ENCODE measurements at places on chromosomes 5 and 9.

GRCh38 chr5:149320791-149321330 lies 24.4 kb upstream of the GRPEL2 start:
- no peak for DNase-seq

DNA sequence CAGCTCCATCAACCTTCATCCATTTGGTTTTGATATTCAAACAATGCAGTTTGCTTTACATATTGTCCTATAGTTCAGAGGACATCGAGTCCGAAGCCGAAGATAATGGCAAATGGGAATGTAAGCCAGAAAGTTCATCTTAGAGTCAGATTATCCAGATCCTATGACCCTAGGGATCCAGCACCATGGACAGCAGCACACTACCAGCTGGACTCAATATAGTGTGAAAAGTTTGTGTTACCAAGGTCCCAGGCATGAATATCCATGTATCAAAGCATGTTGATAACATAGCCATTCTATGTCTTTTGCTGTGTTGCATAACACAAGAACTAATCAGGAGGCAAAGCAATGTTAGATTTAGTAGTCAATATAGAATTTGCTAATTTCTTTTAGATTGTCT lies 46.3 kb downstream of the FSTL4 start:
- DNase-seq = no peak

GRCh38 chr9:27808864-27809263 lies 235.6 kb upstream of the C9orf72 start:
- no peak for DNase-seq

DNA sequence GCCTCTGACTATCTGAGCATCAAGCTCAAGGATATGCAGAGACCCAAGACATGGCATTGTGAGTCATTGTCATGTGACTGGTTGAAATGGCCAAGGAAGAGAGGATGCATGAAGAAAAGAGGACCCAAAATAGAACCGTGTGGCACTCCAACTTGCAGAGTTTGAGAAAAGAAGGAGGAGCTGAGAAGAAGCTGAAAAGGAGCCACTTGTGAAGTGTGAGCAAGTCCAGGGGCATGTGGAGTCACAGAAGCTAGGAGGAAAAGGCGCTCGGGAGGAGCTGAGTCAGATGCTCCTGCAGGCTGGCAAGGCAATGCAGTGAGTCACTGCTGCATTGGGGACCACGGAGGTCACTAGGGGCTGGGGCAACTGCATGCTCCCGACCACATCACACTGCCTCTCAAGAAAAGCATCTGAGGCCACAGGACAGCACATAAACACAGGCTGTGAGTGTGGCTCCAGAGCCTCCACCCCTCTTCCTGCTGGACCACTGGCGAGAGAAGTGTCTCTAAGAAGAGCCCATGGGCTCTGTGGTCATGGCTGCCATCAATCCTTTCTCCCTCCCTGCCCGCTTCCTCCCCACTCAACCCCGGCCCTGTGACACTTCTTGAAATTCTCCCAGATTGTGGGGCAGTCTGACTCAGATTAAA lies 197.6 kb downstream of the DRD1 start:
- no peak for DNase-seq

DNA sequence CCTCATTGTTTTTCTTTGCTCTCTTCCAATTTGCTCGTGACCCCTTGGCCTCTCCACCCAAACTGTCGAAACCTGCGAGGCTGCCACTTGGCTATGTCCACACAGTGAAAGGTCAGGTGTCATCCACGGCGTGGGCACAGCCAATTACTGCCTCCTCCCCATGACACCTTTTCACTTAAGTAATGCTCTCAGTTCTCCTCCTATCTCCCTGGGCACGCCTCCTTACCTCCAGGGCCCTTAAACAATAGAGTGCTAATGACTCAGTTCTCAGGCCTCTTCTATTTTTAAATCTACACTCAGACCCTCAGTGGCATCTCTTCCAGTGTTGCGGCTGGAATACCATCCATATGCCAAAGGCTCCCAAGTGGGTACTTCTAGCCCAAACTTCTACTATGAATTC lies 256.8 kb downstream of the ROR2 start:
- DNase-seq = no peak

DNA sequence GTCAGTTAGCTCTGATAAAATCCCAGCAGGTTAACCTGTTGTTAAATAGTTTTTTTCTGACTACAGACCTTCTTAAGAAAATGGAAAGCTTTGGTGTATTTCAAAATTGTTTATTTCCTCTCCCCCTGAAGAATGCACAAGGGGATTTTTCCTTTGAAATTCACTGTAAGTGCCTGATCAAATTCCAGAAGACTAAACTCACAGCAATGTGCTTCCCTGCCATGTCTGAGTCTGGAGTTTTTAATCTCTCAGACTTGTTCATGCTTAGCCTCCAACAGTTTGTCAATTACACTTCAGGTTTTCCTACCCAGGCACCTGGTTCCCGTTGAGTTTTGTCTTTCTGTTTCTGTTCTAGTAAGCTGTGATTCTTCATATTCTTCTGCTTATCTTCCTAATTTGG lies 961.6 kb upstream of the CDH18 start:
- DNase-seq = no peak

DNA sequence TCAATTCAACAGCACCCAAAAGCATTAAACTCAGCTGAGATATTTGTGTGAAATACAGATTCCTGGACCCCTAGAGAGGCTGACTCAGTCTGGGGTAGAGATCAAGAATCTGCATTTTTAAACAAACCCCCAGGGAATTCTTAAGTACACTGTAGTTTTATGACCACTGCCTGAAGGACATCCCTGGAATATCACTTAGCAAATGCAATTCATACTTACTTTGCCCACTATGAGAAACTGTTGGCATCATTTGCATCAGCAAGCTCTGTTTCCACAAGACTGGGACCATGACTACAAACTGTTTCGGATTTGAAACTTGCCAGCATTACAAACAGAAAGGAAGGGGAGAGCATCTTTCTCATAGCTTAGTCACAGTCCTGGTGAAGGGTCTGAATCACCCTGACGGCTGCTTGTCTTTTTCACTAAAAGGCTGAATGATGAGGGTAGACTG lies 63.7 kb downstream of the MLLT3 start:
- no peak for DNase-seq

- no peak for DNase-seq
These were observed 23.7 kb downstream of the FPGS start for GRCh38 chr9:127826253-127826913.

DNA sequence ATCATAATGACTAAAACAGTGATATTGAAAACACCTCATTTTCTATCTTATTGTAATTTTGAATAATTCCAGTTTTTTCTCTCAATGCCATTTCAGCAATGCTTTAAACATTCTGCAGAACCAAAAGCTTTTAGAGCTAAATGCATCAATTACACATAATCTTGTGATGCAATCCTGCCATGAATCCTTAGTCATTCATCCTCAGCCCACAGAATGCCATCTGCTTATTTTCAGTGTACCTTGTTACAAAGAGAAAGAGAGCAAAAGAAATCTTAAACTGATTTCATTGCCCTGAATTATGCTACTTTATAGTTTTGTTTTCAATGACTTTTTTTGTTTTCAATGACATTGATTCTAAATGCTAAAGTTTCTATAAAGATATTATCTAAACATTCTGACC lies 1234.8 kb upstream of the C9orf72 start:
- no peak for DNase-seq

GRCh38 chr9:128552744-128553440 lies 505 bp downstream of the SPTAN1 start:
- no peak for DNase-seq

DNA sequence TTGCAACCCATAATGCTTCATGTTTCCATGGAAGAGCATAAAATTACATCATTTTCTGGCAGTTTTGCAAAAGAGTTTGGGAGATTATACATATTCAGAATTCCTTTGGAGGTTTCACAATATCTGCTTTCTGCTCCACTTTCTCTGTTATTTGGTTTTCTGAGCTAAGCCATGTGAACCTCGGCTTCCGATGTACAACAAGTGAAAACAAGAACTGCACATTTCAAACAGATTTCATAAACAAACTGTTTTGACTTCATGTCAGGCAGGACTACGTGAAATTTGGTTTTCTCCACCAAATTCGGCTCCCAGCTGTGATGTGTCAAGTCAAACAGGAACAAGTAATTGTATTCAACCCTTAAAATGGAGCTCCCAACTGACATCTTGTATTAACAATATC lies 609.8 kb downstream of the IRX1 start:
- DNase-seq = no peak

DNA sequence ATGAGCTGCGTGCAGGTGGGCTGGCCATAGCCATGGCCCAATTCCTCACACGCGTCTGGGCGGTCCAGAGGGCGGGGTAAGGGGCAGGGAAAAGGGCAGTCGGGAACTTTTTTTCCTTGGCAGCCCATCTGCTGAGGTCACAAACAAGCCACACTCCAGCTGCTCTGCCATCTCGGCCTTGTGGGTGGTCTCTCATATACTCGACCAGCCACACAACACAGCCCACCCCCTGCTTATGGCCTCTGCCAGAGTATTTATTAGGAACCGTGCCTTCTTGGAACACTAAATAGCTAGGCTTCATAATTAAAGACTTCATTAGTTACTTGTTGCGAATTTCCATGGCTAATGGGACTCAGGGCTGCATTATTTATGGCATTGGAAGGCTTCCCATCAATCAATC lies 98.5 kb upstream of the LHFPL2 start:
- no peak for DNase-seq

DNA sequence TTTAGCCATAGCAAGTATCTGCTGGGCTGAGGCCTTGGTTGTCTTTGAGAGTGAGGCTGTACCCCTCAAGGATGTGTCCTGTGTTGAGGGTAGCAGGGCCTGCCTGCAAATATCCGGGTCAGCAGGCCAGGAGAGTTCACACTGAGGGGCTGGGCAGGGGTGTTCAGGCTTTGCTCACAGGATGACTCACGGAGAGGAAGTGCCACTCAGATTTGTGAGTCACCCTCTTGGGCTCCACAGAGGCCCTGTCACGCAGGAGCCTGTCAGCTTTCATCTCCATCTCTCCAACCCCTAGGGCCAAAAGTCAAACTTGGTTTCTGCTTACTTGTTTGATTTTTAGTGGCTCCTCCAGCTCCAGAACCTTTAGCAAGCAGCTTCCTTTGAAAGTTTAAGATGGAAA lies 211.5 kb downstream of the SEC61B start:
- no peak for DNase-seq

GRCh38 chr5:148807851-148808250 lies 18.6 kb upstream of the ADRB2 start:
- DNase-seq = no peak

- DNase-seq = no peak
These were observed 37.8 kb upstream of the TMEM250 start for GRCh38 chr9:136156209-136157120.

- peak; percentile 66 for DNase-seq
These were observed 88.1 kb downstream of the PCSK1 start for GRCh38 chr5:96344678-96345577.

All from central memory CD4-positive, alpha-beta T cell (primary cell).